ENCODE measurements at places on chromosomes 1 and 21.

DNA sequence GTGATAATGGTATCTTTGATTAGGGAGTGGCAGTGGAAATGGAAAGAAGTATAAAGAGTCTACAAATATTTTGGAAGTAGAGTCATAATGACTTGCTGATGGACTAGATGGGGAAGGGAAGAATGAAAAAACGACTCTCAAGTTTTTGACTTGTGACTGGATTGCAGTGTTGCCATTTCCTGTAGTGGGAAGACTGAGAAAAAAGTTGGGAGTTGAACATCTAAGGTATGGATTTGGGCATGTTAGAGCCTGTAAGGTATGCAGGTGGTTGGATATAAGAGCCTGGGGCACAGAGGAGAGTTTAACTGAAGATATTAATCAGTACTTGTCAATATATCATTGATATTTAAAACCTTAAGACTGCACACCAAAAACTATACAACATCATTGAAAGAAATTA is 19.4 kb downstream of the DNM3 start:
- no peak for DNase-seq

DNA sequence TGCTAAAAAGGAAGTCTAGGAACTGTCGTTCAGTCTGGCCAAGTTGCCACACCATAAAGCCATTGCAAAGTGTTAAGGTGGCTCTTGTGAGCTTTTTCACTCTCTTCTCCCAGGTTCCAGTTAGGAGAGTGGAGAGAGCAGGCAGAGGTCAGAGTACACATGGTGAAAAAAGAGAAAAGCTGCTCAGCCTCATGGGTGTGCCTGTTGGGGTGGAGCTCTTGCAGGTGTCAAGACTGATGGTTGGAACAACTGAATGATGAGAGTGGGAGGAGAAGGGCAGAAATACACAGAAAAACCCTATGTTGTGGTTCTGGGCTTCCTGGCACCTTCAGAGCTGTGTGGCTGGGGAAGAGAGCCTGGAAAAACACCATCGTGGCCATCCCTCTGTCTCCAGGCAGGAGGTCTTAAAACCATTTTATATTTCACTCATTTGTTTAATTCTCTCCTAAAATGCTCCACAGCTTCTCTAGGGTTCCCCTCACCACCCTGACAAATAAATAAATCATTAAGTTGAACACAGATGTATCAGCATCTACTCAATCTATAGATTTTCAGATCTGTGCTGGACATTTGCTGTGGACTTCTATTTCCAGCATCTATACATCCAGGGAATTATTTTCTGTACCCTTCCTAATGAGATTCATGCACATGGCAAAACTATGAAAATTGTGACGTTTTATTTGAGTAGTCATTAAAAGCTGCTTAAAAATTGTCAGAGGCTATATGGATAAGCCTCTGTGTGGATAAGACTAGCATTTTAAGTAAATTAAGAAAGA is 17.5 kb downstream of the UBASH3A start:
- no peak for DNase-seq

GRCh38 chr1:15180945-15181523 is 27.5 kb downstream of the TMEM51 start:
- DNase-seq: no peak

- no peak for DNase-seq
Observed at GRCh38 chr21:15140321-15141019, 75.7 kb upstream of the NRIP1 start.

- DNase-seq: no peak
Observed at GRCh38 chr1:84584126-84584525, 9.9 kb upstream of the CTBS start.

GRCh38 chr21:38505654-38506523 is 7.6 kb upstream of the ERG start:
- peak; percentile 92 for DNase-seq

- no peak for DNase-seq
Observed at GRCh38 chr21:44935533-44935927, 4.3 kb upstream of the SLX9 start.

DNA sequence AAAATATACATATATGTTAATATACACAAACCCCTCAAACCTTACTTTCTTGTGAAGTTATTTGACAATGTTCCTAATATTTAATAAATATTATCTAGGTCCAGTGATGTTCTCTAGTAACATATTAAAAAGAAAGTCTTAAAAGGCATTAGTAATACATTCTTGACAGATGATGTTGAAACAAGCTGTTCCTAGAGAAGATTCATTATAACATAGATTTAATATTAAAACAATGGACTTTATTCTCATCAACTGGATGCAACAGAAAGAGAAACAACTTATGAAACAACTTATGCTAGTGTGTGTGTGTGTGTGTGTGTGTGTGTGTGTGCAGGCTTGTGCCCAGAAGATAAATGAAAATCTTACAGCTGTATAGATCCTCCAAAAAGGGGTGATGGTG is 68.5 kb upstream of the PLXNA2 start:
- no peak for DNase-seq

DNA sequence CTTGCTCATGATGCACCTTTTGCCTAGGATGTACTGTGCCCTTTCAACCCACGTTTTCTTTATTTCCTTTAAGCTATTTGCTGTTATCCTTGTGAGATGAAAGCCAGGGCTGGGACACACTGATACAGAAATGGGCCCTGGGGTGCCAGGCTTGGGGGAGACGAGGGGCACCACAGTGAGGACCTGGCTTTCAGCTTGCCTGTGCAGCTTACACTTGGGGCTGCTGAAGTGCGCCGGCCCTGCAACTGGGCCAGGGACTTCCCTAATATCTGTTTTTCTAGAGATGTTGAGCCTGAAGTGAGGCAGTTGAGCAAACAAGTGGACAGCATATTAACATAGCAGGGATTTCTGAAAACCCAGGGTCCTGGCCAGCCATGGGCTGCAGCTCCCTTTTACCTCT is 42.5 kb upstream of the SLC19A1 start:
- no peak for DNase-seq

- peak; percentile 78 for DNase-seq
Observed at GRCh38 chr1:119008483-119009311, 20.6 kb upstream of the TBX15 start.

DNA sequence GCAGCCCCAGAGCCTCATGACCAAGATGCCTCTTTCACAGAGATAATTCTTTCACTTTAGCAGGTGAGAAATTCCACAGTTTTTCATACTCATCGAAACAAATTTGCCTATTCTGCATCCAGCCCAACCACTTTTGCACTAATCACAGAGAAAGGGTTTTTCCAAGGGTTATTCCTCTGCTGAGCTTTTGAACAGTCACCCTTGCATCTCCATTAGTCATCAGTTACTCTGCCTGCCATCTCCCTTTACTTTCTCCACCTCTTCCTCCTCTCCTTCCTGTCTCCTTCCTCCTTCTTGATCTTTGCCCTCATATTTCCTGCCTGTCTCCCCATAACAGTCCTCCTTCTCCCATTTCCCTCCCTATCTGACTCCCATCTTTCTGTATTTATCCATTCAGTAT is 43.9 kb downstream of the FH start:
- no peak for DNase-seq

- no peak for DNase-seq
Observed at GRCh38 chr21:42172596-42173483, 46.1 kb upstream of the ABCG1 start.

- DNase-seq: no peak
Observed at GRCh38 chr1:114109981-114110380, 43.7 kb downstream of the SYT6 start.
